Naive thymus-derived CD4-positive, alpha-beta T cell (primary cell): ENCODE measurements at places on chromosomes 7 and 10. TPM values are rescaled to one million over a fixed set of nuclear protein-coding genes. Genes with fewer than 3 reads are reported as not detected.

EPO gene
- total RNA-seq, result not detected in 2 replicates

PODXL gene
- total RNA-seq, result 0.05 TPM

SVOPL gene
- total RNA-seq, result not detected

HOXA5 gene
- total RNA-seq, result not detected

GRCh38 chr10:102775935-102776669, 32.4 kb downstream of the WBP1L start:
- H3K27me3 ChIP-seq, result no peaks in the 10 kb centered on the region
- H3K4me3 ChIP-seq, result no peak overlapping the region
- no peak for DNase-seq
- no peaks in the 10 kb centered on the region for H3K36me3 ChIP-seq
- peaks cover 4% of the 10 kb centered on the region for H3K4me1 ChIP-seq

DNA sequence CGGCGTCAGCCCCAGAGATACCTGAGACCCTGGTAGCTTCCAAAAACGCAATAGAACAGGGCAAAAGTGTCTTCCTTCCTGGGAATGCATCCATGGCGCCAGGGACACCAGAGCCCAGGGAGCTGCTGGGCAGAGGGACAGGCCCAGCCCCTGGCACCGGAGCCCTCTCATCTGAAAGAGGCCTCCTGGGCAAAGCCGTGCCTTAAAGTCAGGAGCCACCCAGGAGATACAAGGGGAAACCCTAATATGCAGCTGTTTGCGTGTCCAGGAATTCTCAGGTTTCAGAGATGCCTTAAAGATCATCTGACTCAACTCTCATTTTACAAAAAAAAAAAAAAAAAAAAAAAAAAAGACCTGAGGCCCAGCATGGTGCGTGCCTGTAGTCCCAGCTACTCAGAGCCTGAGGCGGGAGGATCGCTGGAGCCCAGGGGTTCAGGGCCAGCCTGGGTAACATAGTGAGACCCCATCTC, 28.0 kb downstream of the NUDT1 start:
- no peak overlapping the region for H3K4me3 ChIP-seq
- no peak for DNase-seq
- H3K36me3 ChIP-seq, result no peaks in the 10 kb centered on the region
- no peak overlapping the region for H3K27ac ChIP-seq
- H3K27me3 ChIP-seq, result no peaks in the 10 kb centered on the region
- H3K4me1 ChIP-seq, result no peaks in the 10 kb centered on the region

GRCh38 chr10:111338035-111338434, 261.2 kb downstream of the ADRA2A start:
- H3K27ac ChIP-seq, result no peak overlapping the region
- H3K36me3 ChIP-seq, result no peaks in the 10 kb centered on the region
- H3K27me3 ChIP-seq, result no peaks in the 10 kb centered on the region
- no peak overlapping the region for H3K4me3 ChIP-seq
- H3K4me1 ChIP-seq, result no peaks in the 10 kb centered on the region
